ENCODE measurements at places on chromosomes 2 and 18.
A peak's percentile ranks its signal among the peaks of the same experiment; 100 is the strongest.

- DNase-seq: no peak
Measured at GRCh38 chr18:23268641-23269040, 133.4 kb downstream of the CABLES1 start.

DNA sequence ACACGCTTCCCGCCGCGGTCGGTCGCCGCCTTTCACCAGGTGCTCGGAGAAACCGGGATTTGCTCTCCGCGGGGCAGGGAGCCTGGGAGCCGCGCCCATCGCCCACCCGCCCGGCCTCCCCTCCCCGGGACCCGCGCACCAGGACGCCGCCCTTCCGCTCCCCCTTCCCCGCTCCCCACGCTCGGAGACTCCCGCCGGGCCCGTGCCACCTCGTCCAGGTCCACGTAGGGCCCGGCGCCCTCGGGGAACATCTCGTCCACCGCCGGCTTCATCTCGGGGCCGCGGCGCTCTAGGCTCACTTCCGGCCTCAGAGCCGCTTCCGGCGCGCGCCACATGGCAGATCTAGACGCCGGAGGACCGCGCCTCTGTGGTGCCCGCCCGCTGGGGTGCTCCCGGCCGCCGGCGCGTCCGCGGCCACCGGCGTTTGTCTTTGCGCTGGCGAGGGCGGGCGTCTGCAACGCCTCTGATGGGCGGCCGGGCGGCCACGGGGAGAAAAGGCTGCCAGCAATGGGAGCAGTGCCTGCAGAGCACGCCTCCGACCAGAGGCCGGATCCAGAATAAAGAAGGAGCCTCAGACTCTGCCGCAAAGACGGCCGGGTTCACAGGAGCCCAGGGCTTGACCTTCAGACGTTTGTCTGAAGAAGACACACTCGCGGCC lies at the start of gene COPS9:
TSS of gene COPS9 (minus strand) at position 293 of the 658 bp plus-strand sequence. CDS start at position 272, 21 bp downstream.
- peak; percentile 72 for DNase-seq

GRCh38 chr18:9419956-9420631 lies 55.2 kb upstream of the RALBP1 start:
- no peak for DNase-seq

DNA sequence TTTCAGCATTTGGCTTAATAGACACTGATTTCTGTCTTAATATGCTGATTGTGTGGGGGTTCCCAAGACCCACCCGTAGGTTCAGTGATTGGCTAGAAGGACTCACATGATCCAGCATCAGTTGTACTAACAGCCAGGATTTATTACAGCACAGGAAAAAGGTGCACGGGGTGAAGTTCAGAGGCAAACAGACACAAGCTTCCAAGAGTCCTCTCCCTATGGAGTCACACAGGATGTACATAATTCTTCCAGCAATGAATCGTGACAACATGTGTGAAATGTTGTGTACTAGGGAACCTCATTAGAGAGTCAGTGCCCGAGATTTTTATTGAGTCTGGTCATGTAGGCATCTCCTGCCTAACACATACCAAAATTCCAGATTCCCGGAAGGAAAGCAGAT lies 52.8 kb downstream of the GALNT1 start:
- DNase-seq: no peak

DNA sequence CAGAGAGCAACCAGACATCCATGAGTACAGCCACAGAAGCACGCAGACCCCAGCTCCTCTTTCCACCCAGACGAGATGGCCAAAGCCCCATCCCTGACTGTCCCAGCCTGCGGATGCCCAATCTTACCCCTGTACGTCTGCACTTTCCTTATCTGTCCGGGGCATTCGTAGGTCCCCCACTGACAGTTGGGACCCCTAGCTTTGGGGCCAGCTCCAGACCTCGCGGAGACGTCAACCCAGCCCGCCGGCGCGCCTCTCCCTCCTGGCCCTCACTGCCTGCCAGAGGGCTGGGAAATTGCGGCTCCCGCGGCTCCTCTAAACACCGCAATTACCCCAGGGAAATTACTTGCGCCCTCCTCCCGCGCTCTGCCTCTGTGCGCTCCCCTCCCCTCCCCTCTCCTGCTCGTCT lies 2.3 kb downstream of the ECEL1 start:
- no peak for DNase-seq

- DNase-seq: no peak
Measured at GRCh38 chr2:34519659-34520058, 920.6 kb upstream of the FAM98A start.

GRCh38 chr18:11324510-11324909 lies 175.1 kb upstream of the PIEZO2 start:
- no peak for DNase-seq

- DNase-seq: no peak
Measured at GRCh38 chr2:64538764-64539433, 14.8 kb downstream of the AFTPH start.

DNA sequence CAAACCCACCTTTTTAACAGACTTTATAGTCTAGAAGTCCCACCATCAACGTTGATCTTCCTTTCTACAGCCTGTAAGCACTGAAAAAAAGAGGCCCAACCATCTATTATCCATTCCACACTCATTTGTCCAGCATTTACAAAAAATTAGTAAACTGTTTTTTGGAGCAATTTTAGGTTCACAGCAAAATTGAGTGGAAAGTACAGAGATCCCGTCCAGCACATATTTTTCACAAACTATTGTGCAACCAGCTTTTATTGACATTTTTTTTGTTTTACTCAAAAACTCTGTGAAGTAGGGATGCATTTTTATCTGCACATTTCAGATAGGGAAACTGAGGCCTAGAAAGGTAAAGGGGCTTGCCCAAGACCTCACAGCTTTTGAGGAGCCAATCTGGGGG lies 68.6 kb downstream of the TNP1 start:
- DNase-seq: no peak

- no peak for DNase-seq
Measured at GRCh38 chr18:44130376-44130942, 550.2 kb upstream of the SETBP1 start.

DNA sequence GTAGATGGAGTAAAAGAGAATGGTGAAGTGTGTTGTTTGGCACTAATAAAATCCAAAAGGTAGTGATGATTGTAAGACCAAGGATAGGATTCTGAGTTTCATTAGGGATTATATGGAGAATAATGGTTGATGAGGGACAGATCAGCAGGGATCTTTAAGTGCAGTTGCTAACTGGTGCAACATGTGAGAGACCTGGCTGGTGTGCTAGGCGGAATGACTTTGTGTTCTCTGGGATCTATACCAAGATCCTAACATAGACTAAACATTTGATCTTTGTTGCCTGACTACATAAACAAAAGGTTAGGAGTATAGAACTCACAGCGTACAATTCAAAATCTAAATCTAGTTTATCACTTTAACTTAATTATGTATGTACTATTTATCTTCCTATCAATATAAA lies 135.4 kb downstream of the PTRHD1 start:
- no peak for DNase-seq

- DNase-seq: no peak
Measured at GRCh38 chr18:22926454-22926853, 6.7 kb upstream of the RBBP8 start.

- DNase-seq: no peak
Measured at GRCh38 chr2:194526121-194526520, 1130.9 kb upstream of the SLC39A10 start.

Data from stimulated activated CD8-positive, alpha-beta memory T cell treated with anti-CD3 and anti-CD28 coated beads, Interleukin-15, amount 100 ng/mL, for 24 hours (primary cell).